Fibroblast of villous mesenchyme (primary cell): ENCODE measurements at places on chromosomes 1 and 21.
A peak's percentile ranks its signal among the peaks of the same experiment; 100 is the strongest.

GRCh38 chr1:151655371-151655770, 43.5 kb downstream of the SNX27 start:
- peak; percentile 26 for DNase-seq

GRCh38 chr1:223887747-223888418, 42.1 kb upstream of the TP53BP2 start:
- DNase-seq, result peak; percentile 93

GRCh38 chr1:118555638-118556037, 370.6 kb upstream of the SPAG17 start:
- no peak for DNase-seq

DNA sequence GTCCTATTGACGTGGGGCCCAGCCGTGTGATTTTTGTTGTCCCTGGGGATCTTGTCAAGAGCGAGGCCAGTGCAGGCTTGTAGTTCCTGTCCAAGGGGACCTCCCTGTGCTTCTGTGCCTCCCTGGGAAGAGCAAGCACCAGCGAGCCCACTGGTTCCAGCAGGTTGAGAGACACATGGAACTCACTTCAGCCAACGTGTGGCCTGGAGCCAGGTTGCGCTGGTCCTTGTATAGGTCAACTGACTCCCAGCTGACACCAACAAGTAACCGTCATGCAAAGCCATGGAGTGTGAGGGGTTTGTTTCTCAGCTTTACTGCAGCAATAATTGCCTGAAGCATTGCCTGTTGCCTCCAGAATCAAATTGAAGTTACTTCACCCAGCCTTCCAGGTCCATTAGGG, 63.0 kb downstream of the DISP3 start:
- DNase-seq, result no peak
